A549 treated with CpdA at 1 μM for 4 hours (cell line): ENCODE measurements at places on chromosomes 3 and 15. TPM values are rescaled to one million over a fixed set of nuclear protein-coding genes. Genes with fewer than 3 reads are reported as not detected.

The GREM1 gene
- total RNA-seq, result 6.6 to 19.2 TPM (median 7.8 TPM) in 5 replicates

The HRH1 gene
- total RNA-seq, result 8.8 to 9.7 TPM (median 9.0 TPM) in 5 replicates

The COL6A5 gene
- total RNA-seq, result not detected in 5 replicates

The CCDC54 gene
- not detected in 5 replicates for total RNA-seq

The ADAMTS9 gene
- total RNA-seq, result 0.49 to 0.90 TPM (median 0.70 TPM) in 5 replicates

The STRA6 gene
- total RNA-seq, result 51.0 to 75.4 TPM (median 63.6 TPM) in 5 replicates

The B2M gene
- total RNA-seq, result 421 to 497 TPM (median 446 TPM) in 5 replicates

The ANXA2 gene
- total RNA-seq, result 4,670 to 5,204 TPM (median 4,787 TPM) in 5 replicates

The MME gene
- not detected in 5 replicates for total RNA-seq
